T-cell (primary cell): ENCODE measurements at places on chromosomes 5 and 9.

DNA sequence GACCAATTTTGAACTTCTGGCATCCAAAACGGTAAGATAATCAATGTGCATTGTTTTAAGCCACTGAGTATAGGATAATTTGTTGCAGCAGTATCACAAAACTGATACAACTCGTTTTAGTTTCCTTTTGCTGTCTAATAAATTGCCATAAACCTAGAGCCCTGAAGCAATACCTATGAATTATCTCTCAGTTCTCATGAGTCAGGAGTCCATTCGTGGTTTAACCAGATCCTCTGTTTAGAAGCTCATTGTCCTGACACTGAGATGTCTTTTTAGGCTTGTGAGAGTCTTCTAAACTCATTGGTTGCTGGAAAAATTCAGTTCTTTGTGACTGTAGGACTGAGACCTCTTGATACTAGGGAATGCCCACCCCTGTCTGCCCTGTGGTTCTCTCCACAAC, 262.9 kb downstream of the SEMA5A start:
- DNase-seq = no peak

GRCh38 chr5:75639535-75640311, 28.5 kb downstream of the ANKDD1B start:
- no peak for DNase-seq

DNA sequence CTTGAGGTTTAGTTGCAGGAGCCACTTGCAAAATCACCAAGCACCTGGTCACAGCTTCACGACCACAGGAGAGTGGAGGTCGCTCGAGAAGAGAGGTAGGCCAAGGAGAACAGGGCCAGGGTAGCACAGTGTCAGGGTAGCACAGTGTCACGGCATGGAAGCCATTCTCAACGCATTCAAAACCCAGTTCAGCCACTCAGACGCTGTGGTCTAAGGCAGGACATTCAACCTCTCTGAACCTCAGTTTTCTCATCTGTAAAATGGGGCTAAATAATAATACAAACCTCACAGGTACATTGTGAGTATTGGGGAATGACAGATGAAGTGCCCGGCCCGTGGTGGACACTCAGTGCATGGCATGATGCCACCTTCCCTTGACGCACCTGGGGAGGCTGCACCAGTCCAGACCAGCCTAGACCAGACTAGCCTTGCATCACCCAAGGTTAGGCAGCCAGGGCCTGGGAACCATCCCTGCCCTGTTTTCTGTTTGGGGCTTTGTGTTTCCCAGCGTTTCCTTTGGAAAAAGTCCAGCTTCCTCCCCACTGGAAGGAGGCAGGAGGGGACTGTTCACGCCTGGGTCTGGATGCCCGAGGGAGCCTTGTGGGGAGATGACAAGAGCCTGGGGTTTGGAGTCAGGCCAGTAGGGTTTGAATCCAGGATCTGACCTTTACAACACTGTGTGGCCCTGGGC, 7.8 kb upstream of the LMX1B start:
- no peak for DNase-seq

GRCh38 chr9:35967042-35967441, 9.1 kb upstream of the OR2S2 start:
- no peak for DNase-seq

DNA sequence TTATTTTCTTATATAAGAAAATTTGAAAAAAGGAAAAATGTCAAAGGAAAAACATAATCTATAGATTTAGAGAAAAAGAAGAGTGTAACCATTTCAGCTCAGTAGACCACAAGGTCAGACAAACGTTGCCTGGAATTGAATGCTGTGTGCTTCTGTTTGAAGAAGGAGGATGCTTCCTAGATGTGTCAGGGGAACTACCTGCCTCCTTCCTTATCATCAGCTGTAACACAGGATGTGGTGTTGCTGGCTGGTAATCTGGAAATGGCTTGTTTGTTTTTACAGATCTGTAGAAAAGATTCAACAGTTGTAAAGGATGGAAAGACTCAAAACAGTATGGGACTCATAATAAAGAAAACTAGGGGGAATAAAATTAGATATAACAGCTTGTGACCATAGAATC, 160.7 kb upstream of the MEF2C start:
- DNase-seq = no peak

DNA sequence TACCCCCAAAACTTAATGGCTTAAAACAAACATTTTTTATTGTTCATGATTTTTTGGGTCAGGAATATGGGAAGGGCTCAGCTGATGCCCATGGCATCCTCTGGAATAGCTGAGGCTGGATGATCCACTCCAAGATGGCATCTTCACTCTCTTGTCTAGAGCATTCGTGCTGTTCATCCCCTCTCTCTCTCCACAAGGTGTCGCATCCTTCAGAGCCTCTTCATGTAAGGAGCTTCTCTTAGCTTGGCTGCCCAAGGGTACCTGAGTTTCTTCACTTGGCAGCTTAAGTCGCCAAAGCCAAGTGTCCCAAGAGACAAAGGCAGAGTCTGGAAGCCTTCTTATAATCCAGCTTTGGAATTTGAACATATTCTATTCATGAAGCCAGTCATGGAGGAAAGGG, 294.7 kb downstream of the CHSY3 start:
- DNase-seq = no peak
